ENCODE measurements at places on chromosomes 6 and 20.

GRCh38 chr6:16766043-16766536, 4.8 kb upstream of the ATXN1 start:
- H3K4me3 ChIP-seq, result no peak overlapping the region
- H3K27me3 ChIP-seq, result no peaks in the 10 kb centered on the region
- H3K36me3 ChIP-seq, result no peaks in the 10 kb centered on the region
- DNase-seq, result peak; percentile 62
- H3K4me1 ChIP-seq, result no peaks in the 10 kb centered on the region

- no peaks in the 10 kb centered on the region for H3K4me1 ChIP-seq
- no peaks in the 10 kb centered on the region for H3K27me3 ChIP-seq
- no peaks in the 10 kb centered on the region for H3K36me3 ChIP-seq
Observed at GRCh38 chr6:132728616-132729015, 14.8 kb upstream of the VNN1 start.

DNA sequence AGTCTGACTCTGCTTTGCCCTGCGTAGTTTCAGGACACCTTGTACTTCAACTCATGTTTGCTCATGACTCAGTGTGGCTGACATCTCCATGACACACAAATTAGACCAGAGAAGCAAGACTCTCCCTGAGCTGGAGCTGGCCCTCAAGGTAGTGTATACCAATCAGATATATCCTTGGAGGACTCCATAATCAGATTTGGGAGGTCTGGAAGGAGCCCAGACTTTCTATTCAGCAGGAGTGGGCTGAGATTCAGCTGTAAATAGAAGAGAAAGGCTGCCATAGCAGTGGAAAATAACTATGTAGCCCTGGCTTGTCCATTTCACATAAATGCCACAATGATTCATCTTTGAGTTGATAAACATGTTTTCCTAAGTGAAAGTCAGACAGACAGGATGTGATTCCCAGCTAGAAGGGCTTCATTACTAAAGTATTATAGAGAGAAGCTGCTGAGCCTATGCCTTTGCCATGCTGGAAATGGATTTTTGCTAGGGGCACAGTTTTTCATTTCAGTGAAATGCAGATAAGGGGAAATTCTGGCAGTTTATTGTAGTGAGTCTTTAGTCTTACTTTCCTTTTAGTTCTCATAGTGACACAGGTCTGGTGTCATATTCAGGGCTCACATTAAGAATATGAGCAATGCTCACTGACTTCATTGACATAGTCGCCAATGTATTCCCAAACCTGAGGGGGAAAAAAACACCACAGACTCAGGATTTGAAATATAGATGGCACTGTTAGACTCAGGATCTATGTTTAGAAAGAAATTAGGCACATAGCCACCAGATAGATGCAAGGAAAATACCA, 95.3 kb downstream of the CLVS2 start:
- no peaks in the 10 kb centered on the region for H3K27me3 ChIP-seq
- H3K4me1 ChIP-seq, result no peaks in the 10 kb centered on the region
- no peak overlapping the region for H3K4me3 ChIP-seq
- peak; percentile 47 for DNase-seq
- H3K27ac ChIP-seq, result no peak overlapping the region

- H3K36me3 ChIP-seq, result no peaks in the 10 kb centered on the region
- no peak for DNase-seq
- no peak overlapping the region for H3K27ac ChIP-seq
- no peak overlapping the region for H3K4me3 ChIP-seq
- H3K4me1 ChIP-seq, result peaks cover 3% of the 10 kb centered on the region
- peaks cover 78% of the 10 kb centered on the region for H3K27me3 ChIP-seq
Observed at GRCh38 chr20:38723017-38723847, 1.1 kb upstream of the SLC32A1 start.

DNA sequence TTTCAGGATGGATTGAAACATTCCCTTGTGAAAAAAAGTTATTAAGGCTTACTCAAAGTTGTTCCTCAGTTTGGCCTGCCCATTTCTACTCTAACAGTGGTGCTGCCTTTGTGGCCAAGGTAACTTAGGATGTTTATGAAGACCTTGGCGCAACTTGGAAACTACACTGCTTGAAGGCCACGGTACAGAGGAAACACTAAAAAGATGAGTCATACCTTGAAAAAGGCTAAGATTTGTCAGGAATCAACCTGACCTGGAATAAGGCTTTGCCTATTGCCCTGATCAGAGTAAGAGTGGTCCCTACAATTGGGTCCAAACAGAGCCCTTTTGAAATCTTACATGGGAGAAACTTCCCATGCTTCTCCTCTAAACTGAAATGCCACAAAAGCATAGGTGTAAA, 119.9 kb upstream of the MOCS1 start:
- no peaks in the 10 kb centered on the region for H3K27me3 ChIP-seq
- H3K27ac ChIP-seq, result no peak overlapping the region
- no peaks in the 10 kb centered on the region for H3K4me1 ChIP-seq
- DNase-seq, result no peak
- H3K4me3 ChIP-seq, result no peak overlapping the region

DNA sequence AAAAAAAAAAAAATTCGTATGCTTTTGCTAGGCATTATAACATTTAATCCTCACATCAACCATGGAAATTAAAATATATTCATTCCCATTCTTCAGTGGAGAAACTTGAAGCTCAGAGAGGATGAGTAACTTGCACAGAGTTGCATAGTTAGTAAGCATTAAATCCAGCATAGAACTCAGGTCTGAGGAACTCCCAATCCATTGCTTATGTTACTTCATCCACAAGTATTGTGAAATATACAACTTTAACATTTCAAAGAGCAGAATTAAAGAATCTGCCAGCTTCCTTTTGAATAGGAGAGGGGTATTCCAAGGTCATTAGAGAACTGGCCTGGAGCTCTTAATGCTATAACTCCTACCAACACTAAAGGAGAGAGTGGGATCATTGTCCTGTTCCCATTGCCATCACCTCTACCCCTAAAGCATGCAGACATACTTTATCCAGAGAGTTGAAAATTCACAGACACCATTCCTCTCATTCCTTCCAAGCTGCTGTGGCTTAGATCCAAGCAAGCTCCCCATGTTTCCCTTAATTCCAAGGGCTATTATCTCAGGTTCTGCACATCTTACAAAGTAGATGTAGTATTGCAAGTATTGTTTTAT, 91.9 kb downstream of the FLRT3 start:
- H3K36me3 ChIP-seq, result no peaks in the 10 kb centered on the region
- peaks cover 1% of the 10 kb centered on the region for H3K4me1 ChIP-seq
- H3K27me3 ChIP-seq, result no peaks in the 10 kb centered on the region
- H3K4me3 ChIP-seq, result no peak overlapping the region

DNA sequence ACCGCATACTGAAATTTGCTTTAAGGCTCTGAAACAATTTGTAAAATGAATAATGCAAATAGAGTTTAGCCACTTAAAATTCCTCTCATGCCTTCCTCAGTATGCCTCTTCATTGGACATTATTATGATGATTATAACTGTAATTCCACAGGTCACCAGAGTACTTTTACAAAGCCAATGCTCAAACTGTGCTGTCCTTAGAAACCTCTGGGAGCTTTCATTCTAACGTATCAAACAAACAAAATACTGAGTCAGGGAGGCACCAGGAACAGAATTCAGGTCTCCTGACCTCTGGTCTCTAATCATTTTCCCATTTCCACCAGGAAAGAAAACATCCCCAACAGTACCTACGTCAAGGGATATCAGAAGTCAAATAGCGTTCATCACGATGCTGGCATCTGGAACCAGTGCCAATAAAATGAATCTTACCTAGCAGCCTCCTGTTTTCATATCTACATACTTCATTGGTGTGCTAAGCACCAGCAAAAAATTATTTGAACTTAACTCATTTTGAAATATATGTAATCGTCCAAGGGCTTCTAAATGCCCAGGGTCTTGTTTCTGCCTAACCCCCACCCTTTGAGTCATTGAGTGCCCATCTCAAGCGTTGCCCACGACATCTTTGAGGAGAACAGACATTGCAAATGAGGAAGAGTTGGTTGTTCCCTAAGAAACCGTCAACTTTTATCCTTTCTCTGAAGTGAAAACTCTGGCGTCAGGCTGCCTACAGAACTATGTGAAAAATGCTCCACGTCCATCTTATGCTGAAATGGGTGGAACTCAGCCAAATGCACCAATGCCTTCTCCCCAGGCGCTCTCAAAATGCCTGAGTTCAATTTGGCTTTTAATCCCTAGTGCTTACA, 37.9 kb downstream of the NEDD9 start:
- DNase-seq, result peak; percentile 58
- peaks cover 32% of the 10 kb centered on the region for H3K36me3 ChIP-seq
- H3K27me3 ChIP-seq, result no peaks in the 10 kb centered on the region
- no peak overlapping the region for H3K4me3 ChIP-seq
- no peak overlapping the region for H3K27ac ChIP-seq

GRCh38 chr20:16844406-16844805, 96.2 kb downstream of the OTOR start:
- no peak overlapping the region for H3K4me3 ChIP-seq
- no peak for DNase-seq
- H3K36me3 ChIP-seq, result no peaks in the 10 kb centered on the region
- H3K27me3 ChIP-seq, result no peaks in the 10 kb centered on the region
- H3K27ac ChIP-seq, result no peak overlapping the region

- H3K36me3 ChIP-seq, result no peaks in the 10 kb centered on the region
- DNase-seq, result no peak
- no peak overlapping the region for H3K27ac ChIP-seq
- no peak overlapping the region for H3K4me3 ChIP-seq
- H3K4me1 ChIP-seq, result no peaks in the 10 kb centered on the region
Observed at GRCh38 chr20:55784036-55784435, 221.3 kb downstream of the CBLN4 start.

DNA sequence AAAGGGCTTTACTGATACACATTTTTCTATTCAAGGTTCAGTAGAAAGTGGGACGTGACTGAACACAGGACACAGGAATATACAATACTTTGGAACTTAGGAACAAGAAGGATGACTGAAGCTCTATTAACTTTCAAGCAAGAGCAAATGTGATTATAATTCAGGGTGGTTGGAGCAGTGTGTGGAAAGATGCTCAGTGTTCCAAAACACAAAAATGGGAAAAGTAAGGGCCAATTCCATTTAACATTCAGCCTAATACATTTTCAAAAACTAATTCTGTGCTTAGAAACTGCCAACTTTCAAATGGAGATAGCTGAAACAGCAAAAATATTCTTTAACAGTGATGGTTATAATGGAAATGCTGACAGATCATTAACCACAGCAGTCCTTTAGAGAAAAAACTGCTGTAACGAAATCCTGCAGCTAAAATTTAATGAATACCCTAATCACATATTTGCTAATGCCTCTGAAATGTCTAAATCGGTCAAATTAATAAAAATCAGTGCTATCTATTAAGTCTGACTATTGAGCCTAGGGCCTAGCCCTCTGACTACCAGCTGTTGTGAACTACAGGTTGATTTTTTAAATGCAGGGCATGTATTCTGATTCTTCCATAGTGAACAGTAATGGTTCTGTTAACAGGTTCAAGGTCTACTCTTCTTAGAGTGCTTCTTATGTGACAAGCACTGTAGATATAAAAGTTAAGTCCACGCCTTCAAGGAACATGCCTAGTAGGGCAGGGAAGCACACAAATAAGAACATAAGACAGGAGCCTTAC, 45.9 kb downstream of the RARS2 start:
- H3K4me3 ChIP-seq, result no peak overlapping the region
- no peak for DNase-seq
- H3K27me3 ChIP-seq, result no peaks in the 10 kb centered on the region
- H3K36me3 ChIP-seq, result peaks cover 18% of the 10 kb centered on the region
- no peak overlapping the region for H3K27ac ChIP-seq
- no peaks in the 10 kb centered on the region for H3K4me1 ChIP-seq

GRCh38 chr6:43511824-43512415, 1.8 kb upstream of the LRRC73 start:
- H3K27me3 ChIP-seq, result peaks cover 20% of the 10 kb centered on the region
- peaks cover 10% of the 10 kb centered on the region for H3K4me1 ChIP-seq
- DNase-seq, result no peak

- DNase-seq, result peak; percentile 75
- no peak overlapping the region for H3K4me3 ChIP-seq
- no peaks in the 10 kb centered on the region for H3K4me1 ChIP-seq
Observed at GRCh38 chr6:28269492-28269891, 2.5 kb downstream of the ZSCAN26 start.

DNA sequence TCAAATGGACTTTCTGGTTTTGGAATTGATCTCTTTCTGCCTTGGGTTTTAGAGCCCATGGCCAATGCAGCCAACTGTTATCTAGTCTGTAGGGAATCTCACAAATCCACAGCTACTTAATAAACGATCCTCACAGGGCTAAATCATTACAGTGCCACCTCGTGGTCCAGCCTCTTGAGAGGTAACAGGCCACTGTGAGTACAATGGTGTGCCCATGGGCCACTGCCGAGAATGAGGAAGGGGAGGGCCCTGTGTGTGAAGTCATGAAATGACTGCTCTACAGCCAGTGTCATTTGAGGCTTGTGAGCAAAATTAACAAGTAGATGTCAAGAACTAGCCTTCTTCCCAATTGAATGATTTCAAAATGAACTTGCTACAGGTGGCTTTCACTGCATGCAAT, 54.3 kb upstream of the GMPR start:
- no peak overlapping the region for H3K4me3 ChIP-seq
- H3K27ac ChIP-seq, result no peak overlapping the region
- H3K27me3 ChIP-seq, result no peaks in the 10 kb centered on the region

GRCh38 chr20:32472581-32473207, 112.4 kb downstream of the NOL4L start:
- H3K27ac ChIP-seq, result no peak overlapping the region
- DNase-seq, result no peak
- no peak overlapping the region for H3K4me3 ChIP-seq
- no peaks in the 10 kb centered on the region for H3K27me3 ChIP-seq
- H3K36me3 ChIP-seq, result peaks cover 56% of the 10 kb centered on the region

DNA sequence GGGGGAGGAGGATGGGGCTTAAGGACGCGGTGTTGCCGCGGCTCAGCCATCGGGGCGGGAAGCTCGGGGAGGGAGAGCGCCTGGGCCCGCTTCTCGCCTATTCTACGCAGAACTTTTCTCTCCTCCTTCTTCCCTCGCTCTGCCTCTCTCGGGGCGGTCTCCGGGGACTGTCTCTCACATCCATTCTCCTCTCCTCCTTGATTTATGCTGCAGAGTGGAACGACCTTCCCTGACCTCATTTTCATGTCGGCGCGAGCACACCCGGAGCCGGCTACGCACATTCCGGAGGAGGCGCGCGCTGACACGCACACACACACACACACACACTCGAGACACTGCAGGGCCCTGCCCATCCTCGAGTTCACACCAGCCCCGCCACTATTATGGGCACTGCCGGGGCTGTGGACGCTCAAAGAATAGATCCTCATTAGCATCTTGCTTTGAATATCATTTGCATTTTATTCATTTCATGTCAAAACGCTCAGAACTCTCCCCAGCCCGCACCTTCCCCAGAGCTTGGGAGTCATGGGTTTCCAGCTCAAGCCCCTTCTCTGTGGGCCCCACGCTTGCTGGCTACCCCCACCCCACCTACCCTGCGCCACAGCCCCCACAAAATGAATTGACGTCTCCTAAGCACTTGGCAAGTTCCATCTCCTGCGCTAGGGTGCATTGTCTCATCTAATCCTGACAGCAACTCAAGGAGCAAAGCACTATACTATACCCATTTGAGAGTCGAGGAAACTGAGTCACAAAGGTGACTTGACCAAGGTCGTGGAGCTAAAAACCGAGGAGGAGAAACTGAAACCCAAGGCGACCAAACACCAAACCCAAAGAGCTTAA, 36.8 kb downstream of the NCR2 start:
- H3K4me3 ChIP-seq, result no peak overlapping the region
- H3K4me1 ChIP-seq, result peaks cover 22% of the 10 kb centered on the region
- no peak for DNase-seq
- no peak overlapping the region for H3K27ac ChIP-seq
- H3K27me3 ChIP-seq, result peaks cover 50% of the 10 kb centered on the region
- H3K36me3 ChIP-seq, result no peaks in the 10 kb centered on the region

All from trophoblast cell (in vitro differentiated cells and primary cell).